Suprapubic skin (tissue), 4 donors: ENCODE measurements at places on chromosomes 12 and 14. TPM values are rescaled to one million over a fixed set of nuclear protein-coding genes. Genes with fewer than 3 reads are reported as not detected.

Gene KRT5
- total RNA-seq: 3,026 TPM

GRCh38 chr12:32983332-32983731, 86.8 kb upstream of the PKP2 start:
- no peak for DNase-seq

DNA sequence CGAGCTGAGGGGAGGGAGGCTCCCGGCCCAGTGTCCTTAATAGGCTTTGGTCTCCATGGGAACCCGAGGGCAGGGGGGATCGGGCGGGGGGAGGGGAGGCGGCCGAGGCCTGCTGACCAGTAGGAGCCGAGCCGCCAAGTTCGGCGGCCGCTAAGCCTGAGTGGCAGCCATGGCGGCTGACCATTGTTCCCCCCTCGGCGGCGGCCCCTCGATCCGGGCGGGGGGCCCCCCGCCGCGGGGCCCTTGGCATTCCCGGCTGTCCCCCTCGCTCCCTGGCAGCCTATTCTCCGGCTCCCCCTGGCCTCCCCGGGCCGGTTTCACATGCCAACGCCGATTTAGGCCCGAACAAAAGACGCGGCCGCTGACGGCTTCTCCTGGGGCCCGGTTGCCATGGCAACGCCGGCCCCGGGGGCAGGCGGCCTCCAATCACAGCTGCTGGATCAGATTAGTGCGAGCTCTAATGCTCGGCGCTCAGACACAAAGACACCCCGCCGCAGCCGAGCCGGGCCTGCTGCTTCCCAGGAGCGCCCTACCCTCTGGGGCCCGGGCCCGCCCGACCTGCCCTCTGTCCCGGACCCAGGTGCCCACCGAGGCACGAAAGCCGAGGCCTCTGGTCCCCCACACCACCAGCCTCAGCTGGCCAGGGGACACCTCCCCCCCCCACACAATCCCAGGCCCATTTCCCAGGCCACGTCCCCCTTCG, 7.3 kb downstream of the MSI1 start:
- DNase-seq: no peak

GRCh38 chr14:64060199-64060545, 207.4 kb downstream of the SYNE2 start:
- no peak for DNase-seq

GRCh38 chr14:33580231-33580749, 370.6 kb downstream of the EGLN3 start:
- DNase-seq: no peak
